ENCODE measurements at places on chromosomes 6 and 20.

GRCh38 chr20:16541226-16541625, 32.0 kb downstream of the KIF16B start:
- no peak overlapping the region for H3K27ac ChIP-seq
- H3K4me3 ChIP-seq, result no peak overlapping the region
- no peaks in the 10 kb centered on the region for H3K36me3 ChIP-seq
- no peaks in the 10 kb centered on the region for H3K27me3 ChIP-seq
- H3K4me1 ChIP-seq, result no peaks in the 10 kb centered on the region

- H3K4me3 ChIP-seq, result no peak overlapping the region
- no peaks in the 10 kb centered on the region for H3K4me1 ChIP-seq
- no peak overlapping the region for H3K27ac ChIP-seq
- H3K36me3 ChIP-seq, result no peaks in the 10 kb centered on the region
- DNase-seq, result no peak
Measured at GRCh38 chr6:24574809-24575208, 71.2 kb downstream of the KIAA0319 start.

DNA sequence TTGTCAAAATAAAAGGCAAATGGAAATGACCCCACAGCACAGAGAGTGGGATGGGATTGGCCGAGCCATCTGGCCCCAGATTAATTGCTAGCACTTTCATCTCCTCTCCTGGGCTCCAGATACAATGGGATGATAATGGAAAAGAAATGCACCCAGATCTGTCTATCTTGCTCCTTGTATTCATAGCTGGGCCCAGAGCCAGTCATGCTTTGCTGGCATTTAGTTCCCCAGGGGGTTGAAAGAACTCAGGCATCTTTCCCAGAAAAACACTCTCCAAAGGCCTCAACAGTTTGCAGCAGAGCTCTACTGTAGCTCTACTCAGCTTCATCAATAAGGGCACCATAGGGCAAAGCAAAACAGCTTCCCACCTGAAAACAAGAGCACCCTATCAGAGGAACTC, 116.0 kb upstream of the FOXA2 start:
- H3K27me3 ChIP-seq, result no peaks in the 10 kb centered on the region
- no peak overlapping the region for H3K4me3 ChIP-seq
- no peak for DNase-seq
- no peaks in the 10 kb centered on the region for H3K4me1 ChIP-seq

GRCh38 chr20:57350081-57350710, 859 bp upstream of the RAE1 start:
- no peak for DNase-seq
- H3K36me3 ChIP-seq, result no peaks in the 10 kb centered on the region
- H3K4me1 ChIP-seq, result peaks cover 7% of the 10 kb centered on the region
- H3K27ac ChIP-seq, result no peak overlapping the region
- no peaks in the 10 kb centered on the region for H3K27me3 ChIP-seq
- H3K4me3 ChIP-seq, result no peak overlapping the region

- DNase-seq, result no peak
- H3K4me1 ChIP-seq, result no peaks in the 10 kb centered on the region
- H3K27ac ChIP-seq, result no peak overlapping the region
- no peaks in the 10 kb centered on the region for H3K27me3 ChIP-seq
Measured at GRCh38 chr6:75234126-75234865, 9.3 kb downstream of the COX7A2 start.

DNA sequence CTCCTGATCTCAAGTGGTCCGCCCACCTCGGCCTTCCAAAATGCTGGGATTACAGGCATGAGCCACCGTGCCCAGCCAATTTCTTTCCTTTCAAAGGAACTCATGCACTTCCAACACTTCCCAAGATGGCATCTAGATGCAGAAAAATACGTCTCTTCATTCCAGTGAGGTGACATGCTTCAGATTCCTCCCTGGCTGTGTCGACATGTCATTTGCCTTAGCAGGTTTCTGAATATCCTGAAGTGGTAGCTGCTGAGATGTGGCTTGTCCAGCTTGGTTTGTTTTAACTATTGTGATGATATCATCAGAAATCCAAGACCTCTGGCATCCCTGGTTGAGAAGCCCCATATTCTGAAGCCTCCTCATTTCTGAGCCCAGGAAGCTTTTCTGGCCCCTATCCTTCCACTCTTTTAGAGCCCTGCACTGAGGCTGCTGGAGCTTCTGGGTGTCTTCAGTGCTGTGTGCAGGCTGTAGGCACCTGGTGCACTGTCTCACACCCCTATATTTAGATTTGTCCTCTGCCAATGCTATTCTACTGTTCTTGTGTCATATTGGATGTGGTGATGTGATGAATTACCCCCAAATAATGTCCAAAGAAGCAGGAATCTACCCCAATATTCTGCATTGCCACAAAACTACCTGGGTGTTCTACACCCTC, 73.3 kb upstream of the E2F3 start:
- H3K36me3 ChIP-seq, result no peaks in the 10 kb centered on the region
- no peak overlapping the region for H3K4me3 ChIP-seq
- H3K4me1 ChIP-seq, result no peaks in the 10 kb centered on the region
- H3K27me3 ChIP-seq, result no peaks in the 10 kb centered on the region
- H3K27ac ChIP-seq, result no peak overlapping the region
- no peak for DNase-seq

DNA sequence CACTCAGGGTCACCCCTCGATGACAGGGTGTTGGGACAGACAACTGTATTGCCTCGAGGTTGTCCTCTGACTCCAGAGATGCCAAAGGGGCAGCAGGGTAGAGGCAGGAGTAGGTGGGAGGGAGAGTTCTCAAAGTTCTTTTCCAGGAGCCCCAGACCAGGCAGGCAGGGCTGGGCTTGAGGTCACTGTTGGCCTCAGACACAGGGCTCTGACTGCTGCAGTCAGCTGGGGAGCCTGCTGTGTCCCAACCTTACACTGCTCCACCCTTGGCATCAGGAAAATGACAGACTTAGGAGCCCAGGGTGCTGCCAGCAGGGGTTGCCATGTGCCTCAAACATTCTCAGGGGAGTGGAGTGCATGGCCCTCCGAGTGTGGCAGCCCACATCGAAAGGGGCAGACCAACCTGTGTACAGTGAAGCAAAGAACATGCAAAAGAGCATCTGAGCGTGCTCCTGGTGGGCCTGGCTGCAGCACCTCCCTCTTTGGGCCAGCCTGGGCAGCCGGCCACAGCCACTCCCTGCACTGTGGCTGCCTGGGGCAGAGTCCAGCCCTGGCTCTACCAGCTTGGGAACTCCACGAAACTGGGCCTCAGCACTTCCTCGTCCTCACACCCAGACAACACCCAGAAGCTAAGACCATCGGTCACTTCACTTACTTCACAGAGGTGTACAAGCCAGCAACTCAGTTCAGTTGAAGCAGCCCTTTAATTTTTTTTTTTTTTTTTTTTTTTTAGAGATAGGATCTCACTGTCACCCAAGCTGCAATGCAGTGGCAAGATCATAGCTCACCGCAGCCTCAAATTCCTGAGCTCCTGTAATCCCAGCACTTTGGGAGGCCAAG, 24.0 kb downstream of the C6orf132 start:
- H3K4me1 ChIP-seq, result no peaks in the 10 kb centered on the region
- H3K27ac ChIP-seq, result no peak overlapping the region
- no peak overlapping the region for H3K4me3 ChIP-seq
- H3K27me3 ChIP-seq, result no peaks in the 10 kb centered on the region

DNA sequence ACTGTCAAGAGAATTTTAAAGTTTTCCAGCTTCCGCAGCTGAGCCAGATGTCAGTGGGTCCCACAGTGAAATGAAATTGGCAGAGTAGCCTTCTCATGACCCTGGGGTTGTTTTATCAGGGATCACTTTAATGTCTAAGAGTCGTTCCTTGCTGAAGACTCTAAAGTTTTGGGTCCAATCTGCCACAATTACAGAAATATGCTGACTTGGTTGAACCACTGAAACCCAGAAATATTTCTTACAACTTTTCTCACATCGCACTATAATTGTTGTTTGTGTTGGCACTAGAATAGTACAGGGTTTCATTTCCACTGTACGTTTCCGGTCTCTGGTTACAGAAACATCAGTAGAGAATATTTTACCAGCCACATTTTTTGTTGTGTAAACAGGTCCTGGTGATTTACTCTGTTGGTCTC, 109.0 kb downstream of the HMGCLL1 start:
- H3K36me3 ChIP-seq, result no peaks in the 10 kb centered on the region
- no peak overlapping the region for H3K4me3 ChIP-seq
- H3K27me3 ChIP-seq, result no peaks in the 10 kb centered on the region
- H3K4me1 ChIP-seq, result no peaks in the 10 kb centered on the region
- no peak overlapping the region for H3K27ac ChIP-seq

DNA sequence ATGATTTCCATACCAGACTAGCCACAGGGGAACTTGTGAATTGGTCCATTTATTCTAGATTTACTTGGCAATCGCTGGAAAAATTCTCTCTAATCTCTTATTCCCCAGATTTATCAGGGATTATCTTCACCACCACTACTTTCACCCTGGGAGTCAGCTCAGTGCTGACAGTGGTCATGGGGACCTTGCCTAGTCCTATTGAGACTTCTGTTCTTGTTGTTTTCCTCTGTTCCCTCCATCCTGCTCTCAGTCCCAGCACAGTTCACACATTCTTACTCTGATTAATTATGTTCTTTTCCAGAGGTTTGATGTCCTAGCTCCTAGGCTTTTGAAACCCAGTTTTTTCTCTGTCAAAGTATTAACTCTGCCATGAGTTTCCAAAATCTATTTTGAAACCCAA, 94.0 kb upstream of the TINAG start:
- H3K27ac ChIP-seq, result no peak overlapping the region
- H3K27me3 ChIP-seq, result no peaks in the 10 kb centered on the region
- no peaks in the 10 kb centered on the region for H3K36me3 ChIP-seq
- DNase-seq, result no peak
- no peak overlapping the region for H3K4me3 ChIP-seq

DNA sequence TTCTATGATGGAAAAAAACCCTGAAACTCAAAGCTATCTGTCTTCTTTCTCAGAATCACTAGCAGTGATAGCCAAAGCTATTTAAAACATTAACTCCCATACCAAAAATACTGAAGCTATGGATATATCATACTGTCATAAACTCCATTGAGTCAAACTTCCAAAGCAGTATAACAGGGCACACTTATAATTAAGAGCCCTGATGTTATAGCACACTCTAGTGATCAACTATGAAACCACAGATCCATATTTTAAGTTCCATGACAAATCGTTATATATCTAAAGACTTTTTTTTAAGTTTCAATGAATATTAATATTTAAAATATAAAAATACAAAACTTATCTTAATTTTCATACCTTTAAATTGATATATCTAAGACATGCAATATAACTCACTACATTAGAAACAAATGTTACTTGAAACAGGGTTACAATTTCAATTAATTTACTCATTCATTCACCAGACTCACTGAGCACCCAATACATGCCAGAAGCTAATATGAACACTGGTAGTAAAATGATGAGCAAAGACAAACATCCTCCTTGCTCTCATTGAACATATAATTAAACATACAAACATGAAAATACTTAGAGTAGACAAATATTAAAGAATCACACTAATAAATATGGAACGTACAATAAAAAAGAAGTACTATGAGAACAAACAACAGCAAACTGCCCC, 69.3 kb downstream of the IBTK start:
- H3K27me3 ChIP-seq, result no peaks in the 10 kb centered on the region
- H3K36me3 ChIP-seq, result peaks cover 27% of the 10 kb centered on the region
- no peak overlapping the region for H3K27ac ChIP-seq
- H3K4me3 ChIP-seq, result no peak overlapping the region
- DNase-seq, result no peak
